Endodermal cell (in vitro differentiated cells): ENCODE measurements at places on chromosomes 12 and 14. TPM values are rescaled to one million over a fixed set of nuclear protein-coding genes. Genes with fewer than 3 reads are reported as not detected.

DNA sequence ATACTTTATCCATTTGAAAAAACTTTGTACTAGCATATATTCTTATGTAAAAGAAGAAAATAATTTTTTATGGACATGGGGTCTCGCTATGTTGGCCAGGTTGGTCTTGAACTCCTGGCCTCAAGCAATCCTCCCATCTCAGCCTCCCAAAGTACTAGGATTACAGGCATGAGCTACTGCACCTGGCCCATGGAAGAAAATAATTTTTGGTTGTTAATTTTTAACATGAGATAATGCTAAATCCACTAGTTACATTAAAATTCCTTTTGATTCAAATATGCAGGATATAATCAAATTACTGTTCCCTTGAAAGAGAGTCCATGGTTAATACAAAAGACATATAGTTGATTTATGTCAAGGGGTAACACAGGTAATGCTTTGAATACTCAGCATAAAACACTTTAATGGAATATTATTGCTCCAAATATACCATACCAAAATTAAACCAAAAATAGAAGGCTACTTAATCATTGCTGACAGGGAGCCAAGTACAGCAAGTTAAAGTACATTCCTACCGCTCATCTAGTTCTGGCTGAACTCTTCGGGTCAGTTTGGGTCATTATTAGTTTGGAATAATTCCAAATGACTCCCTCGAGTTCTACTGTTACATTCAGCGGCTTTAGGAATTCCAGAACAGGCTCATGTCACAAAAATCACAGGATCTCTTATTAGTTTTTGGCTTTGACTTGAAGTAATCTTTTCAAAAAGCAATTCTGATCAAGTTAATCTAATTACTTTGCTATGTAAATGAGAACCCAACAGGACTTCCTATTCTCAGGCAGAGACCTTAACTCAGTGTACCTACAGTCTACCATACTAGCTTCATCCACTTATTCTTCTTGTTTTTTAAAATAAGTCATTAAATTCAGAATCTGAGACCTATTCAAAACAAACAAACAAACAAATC is 6.1 kb downstream of the SOS2 start:
- no peak for DNase-seq

GRCh38 chr14:97697772-97698171 is 900.6 kb downstream of the VRK1 start:
- DNase-seq = no peak

- DNase-seq = no peak
Measured at GRCh38 chr14:56378475-56378877, 201.1 kb upstream of the TMEM260 start.

- no peak for DNase-seq
Measured at GRCh38 chr12:1297206-1297605, 297.2 kb downstream of the FBXL14 start.

GRCh38 chr14:52473557-52473956 is 78.7 kb downstream of the TXNDC16 start:
- DNase-seq = no peak

DNA sequence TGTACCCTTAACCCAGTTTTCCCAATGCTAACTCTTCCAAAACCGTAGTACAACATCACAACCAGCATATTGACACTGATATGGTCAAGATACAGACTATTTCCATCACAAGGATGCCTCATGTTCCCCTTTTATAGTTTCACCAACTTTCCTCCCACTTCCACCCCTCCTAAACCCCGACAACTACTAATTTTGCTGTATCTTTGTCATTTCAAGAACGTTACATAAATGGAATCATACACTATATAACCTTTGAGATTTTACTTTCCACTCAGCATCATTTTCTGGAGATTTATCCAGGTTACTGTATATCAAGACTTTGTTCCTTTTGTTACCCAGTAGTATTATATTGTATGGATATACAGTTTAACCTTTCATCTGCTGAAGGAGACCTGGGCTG is 88.9 kb downstream of the MED13L start:
- DNase-seq = no peak

- no peak for DNase-seq
Measured at GRCh38 chr14:104266631-104267575, 128.5 kb downstream of the KIF26A start.

The NPFF gene
- not detected in 2 replicates for total RNA-seq

The SERPINA12 gene
- total RNA-seq = not detected in 2 replicates
